ENCODE measurements at places on chromosomes 5 and 9. TPM values are rescaled to one million over a fixed set of nuclear protein-coding genes. Genes with fewer than 3 reads are reported as not detected.
A peak's percentile ranks its signal among the peaks of the same experiment; 100 is the strongest.

DNA sequence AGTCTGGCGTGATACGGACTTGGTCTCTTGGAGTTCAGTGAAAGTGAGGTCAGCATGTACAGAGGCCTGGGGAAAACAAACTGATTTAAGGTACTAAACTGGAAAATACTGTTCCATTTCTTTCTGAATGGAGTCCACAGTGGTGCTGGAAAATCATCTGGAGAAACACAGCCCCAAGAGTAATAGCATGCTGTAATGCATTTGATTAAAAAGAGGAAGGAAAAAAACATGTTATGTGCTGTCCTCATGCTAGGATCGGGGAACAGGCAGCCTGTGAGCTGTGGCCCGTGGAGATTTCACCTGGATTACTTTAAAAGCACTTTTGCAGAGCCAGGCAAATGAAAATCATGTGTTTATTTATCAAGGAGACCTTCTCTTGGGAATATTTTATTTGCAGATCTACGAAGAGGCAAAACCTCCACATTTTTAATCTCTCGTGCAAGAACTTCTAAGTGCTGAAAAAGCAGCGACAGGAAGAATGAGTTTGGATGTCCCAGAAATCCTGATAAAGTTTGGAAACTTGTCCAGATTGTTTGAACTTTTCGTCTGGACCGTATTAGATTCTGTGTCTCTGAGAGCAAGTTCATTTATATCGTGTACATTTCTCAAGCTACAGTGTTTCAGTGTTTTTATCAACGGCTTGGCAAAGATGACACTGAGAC lies 228.8 kb downstream of the GAS1 start:
- ATAC-seq, result no peak

DNA sequence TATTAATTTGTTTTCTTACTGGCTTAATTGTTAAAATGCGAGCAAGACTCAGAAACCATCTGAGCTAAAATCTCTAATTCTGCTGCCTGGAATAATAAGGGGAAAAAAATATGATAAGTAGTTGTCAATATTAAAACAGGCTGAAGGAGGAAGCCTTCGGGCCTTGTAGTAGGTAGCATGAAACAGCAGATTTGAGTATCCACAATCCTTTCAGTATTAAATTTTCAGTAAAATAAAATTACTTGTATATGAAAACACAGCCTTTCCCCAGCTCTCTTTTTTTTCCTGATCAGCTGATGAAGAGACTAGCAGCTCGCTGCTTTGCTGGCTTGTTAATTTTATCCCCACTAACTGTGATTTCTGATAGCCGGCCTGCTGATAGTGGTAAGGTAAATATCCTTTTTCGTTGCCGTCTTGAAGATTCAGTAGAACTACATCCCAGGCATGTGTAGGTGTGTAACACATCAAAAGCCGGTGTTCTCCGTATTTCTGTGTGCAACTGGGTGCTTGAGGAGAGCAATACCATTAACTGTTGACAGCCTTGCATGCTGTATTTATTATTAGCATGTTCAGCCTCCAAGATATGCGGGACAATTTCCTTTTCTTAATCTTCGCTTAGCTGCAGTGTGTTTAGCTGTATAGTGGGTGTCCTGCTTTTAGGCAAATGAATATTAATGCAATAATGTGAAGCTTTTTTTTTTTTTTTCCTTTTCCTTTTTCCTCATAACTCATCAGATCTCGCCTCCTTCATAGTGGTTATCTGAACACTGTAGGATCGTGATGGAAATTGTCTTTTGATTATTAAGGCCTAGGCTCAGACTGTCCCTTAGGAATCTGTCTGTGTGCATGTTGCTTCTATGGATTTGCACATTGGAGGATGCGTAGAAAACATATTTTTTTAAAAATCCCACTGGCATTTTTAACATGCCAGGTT lies 144.6 kb downstream of the SMARCA2 start:
- no peak for ATAC-seq

DNA sequence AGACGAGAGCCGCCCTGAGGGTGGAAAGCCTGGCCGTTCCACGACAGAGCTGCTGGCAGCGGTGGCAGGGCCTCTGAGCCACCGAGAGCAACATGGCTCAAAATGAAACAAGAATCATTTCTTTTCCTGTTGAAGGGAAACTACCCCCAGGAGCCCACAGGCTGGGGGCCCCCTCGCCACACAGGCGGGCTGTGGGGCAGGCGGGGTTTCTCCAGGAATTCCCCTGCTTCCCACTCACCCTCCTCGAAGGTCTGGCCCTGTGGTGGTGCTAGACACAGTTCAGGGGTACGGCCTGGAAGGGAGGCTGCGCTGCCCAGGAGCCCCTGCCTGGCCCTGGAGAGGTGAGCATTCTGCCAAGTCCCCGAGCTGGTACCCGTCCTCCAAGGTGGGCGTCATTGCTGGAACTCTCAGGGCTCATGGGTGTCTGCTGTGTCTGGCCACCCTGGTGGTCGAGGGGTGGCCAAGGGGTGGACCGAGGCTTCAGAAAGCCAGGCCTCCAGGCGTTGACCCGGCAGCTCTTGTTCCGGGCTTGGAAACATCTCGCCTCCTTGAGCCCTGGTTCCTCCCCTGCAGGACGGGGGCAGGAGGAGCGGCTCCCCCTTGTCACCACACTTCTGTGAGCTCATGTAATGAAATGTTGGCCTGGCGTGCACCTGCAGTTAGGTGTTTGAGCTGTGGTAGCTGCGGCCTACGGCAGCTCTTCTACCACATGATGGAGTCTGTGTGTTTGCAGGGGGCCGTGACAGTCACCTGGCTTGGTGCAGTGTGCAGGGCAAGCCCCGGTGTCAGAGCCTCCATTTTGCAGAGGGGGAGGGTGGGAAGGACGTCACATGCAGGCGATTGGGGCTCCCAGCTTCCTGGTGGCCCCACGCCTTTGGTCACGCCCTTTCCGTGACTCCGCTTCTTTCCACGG lies 65.3 kb downstream of the RXRA start:
- ATAC-seq, result peak; percentile 75

DNA sequence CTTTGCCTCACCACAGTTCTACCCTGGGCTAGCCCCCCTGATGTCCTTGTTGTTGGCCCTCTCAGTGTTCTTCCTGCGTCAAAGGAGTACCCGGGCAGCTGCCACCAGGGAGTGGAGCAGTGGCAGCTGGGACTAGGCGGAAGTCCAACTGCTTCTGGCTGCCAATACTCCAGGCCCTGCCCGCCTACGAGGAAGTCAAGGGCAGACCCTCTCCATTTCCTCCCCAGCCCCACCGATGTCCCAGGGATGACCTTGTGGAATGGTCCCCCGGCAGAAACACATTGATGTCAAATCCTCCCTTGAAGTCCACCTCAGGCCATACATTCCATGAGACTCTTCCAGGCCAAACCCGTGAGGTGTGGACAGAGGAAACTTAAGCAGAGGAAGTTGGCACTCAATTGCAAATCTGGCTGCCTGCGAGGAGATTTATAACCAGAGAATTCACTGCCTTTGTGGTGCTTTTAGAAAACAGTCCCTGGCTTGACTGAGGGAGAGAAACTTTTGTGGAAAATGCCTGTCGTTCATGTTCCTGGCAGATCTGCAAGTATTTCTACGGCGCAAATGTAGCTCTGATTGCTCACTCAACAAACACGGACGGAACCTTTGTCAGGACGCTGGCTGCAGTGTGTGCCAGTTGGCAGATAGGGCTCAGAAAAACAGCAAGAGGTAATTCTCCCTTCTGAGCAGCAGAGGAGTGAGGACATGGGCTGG lies 339.7 kb downstream of the RAB3C start:
- ATAC-seq, result no peak

The ANKRD31 gene
- total RNA-seq, result 0.48 TPM

The HDAC3 gene
- total RNA-seq, result 174 TPM

- ATAC-seq, result peak; percentile 60
Measured at GRCh38 chr9:132268725-132269352, 85.9 kb downstream of the SETX start.

DNA sequence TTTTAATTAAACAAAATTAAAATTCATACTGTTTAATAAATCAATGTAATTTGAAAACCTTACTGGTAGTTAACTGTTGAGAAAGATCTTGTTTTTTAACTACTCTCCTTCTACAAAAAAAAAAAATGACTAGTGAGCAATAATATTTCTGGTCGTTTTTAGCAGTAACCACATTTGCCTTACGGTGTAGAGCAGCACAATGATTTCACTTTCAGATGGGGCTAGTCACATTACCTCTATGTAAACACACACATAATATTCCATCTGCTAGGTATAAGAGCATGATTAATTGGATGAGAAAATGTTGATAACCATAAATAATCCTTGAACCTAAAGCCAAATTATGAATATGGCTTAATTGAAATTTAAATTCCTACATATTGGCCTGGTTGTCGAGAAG lies 198.1 kb downstream of the CHSY3 start:
- ATAC-seq, result no peak

GRCh38 chr9:100308965-100309564 lies 43.7 kb downstream of the TEX10 start:
- peak; percentile 16 for ATAC-seq

The DPM2 gene
- 54.5 TPM for total RNA-seq

The LHX3 gene
- total RNA-seq, result not detected
